ENCODE measurements at places on chromosomes 4 and X. TPM values are rescaled to one million over a fixed set of nuclear protein-coding genes. Genes with fewer than 3 reads are reported as not detected.

Gene NONO
- 232 TPM for total RNA-seq

Gene IGBP1
- 56.5 TPM for total RNA-seq

Gene MSX1
- total RNA-seq: 0.08 TPM

Gene CT45A5
- not detected for total RNA-seq

Gene MAPK10
- 5.6 TPM for total RNA-seq

Gene CSAG2
- not detected for total RNA-seq

Gene PLAC1
- total RNA-seq: 1.2 TPM

Gene PHKA1
- 6.7 TPM for total RNA-seq

Gene TTC29
- not detected for total RNA-seq

Gene BEX3
- 200 TPM for total RNA-seq

Gene SYTL5
- total RNA-seq: 0.04 TPM

Gene PCSK1N
- total RNA-seq: 7.1 TPM

Gene MAGEC3
- not detected for total RNA-seq

Gene MAGEA12
- total RNA-seq: not detected

Gene PHEX
- 1.2 TPM for total RNA-seq

Gene IL13RA1
- 22.7 TPM for total RNA-seq

Gene ZNF157
- total RNA-seq: 0.19 TPM

Gene RRH
- not detected for total RNA-seq

Gene ASB12
- total RNA-seq: not detected

Gene SPIN4
- total RNA-seq: 5.7 TPM

Gene PRAF2
- total RNA-seq: 9.7 TPM

Gene PABPC1L2A
- total RNA-seq: not detected

Gene DIPK2B
- total RNA-seq: not detected

Gene BMX
- not detected for total RNA-seq

Gene NPY1R
- total RNA-seq: not detected

Gene NHSL2
- total RNA-seq: under 0.01 TPM

Gene ZNF275
- 5.2 TPM for total RNA-seq

Gene SLC2A9
- total RNA-seq: 59.2 TPM

Gene SPANXA1
- total RNA-seq: not detected

Gene SPANXA2
- not detected for total RNA-seq

Gene MAOB
- total RNA-seq: not detected

Gene PAGE3
- not detected for total RNA-seq

Gene FRG2
- not detected for total RNA-seq

Gene COL4A6
- total RNA-seq: 27.5 TPM

Gene SATL1
- total RNA-seq: not detected

Gene AWAT2
- not detected for total RNA-seq

Gene HELT
- total RNA-seq: not detected

Gene CSAG1
- not detected for total RNA-seq

Gene MAGEA2B
- total RNA-seq: not detected

Gene PFKFB1
- not detected for total RNA-seq

Gene PNMA6F
- not detected for total RNA-seq

Gene RHOH
- not detected for total RNA-seq

Gene ZXDB
- total RNA-seq: 10.4 TPM

Gene CYBB
- not detected for total RNA-seq

Gene USP17L28
- not detected for total RNA-seq

Measured in hair follicular keratinocyte (primary cell).